ENCODE measurements at places on chromosomes 2 and 18.

DNA sequence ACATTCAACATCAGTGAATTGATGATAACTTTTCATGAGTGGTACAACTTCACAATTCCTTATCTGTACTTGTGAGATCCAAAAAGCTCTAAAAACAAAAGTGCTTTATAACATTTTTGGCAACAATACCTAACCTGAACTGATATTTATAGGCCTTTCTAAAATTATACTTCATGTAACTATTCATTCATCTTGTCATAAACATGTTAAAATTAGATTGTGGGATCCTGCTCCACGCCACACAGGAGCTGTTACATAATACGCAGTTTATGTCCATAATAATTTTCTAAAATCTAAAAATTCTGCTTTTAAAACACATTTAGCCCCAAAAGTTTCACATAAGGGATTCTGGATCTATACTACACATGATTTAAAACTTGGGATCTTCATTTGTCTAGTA, 908.5 kb upstream of the CHAC2 start:
- no peak for DNase-seq

- no peak for DNase-seq
These were observed 94.5 kb downstream of the RDH14 start for GRCh38 chr2:18465979-18466378.

DNA sequence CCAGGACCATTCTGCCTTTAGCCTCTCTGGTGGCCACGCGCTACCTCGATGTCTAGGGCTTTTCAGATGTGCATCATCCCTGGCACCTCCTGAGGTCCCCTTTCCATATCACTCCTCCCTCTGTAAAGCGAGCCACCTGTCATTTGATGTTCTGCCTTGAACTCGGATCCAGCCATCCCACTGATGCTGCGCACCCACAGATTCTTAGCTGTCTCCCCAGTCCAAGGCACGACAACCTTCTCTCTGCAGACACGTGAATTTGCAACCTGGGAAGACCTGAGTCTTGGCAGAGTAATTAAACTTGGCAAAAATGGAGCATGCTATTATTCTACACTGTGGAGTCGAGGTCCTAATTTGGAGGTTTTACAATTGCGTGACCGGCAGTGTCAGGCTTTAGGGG, 61.9 kb downstream of the NGEF start:
- no peak for DNase-seq

DNA sequence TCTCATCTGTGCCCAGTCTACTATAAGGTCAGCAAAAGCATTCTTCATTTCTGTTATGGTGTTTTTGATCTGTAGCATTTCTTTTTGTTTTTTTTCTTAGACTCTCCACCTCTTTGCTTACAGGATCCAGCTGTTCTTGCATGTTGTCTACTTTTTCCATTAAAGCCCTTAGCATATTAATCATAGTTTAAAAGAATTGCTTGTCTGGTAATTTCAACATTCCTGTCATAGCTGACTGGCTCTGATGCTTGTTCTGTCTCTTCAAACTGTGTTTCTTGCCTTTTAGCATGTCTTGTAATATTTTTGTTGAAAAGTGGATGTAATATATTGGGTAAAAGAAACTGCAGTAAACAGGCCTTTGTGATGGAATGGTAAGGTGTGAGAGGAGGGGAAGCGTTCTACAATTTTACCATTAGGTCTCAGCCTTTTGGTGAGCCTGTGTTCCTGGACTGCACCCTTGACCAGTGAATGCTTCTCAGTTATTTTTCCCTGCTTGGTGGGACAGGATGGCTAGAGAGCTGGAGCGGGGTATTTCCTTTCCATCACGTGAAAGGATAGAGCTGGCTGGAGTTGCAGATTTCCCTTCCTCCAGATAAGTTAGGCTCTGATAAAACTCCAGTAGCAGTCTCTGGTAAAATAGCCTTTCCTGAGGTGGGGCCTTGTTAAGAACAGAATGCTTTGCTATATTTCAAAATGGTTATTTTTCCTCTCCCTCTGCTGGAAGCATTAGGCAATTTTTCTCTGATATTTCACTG, 65.4 kb downstream of the PLA2R1 start:
- DNase-seq: no peak

Measured in activated T-helper 1 cell treated with Interleukin-2 at 50 U/mL for 16 hours (primary cell).